ENCODE measurements at places on chromosomes 5 and 9.

GRCh38 chr9:92385477-92385876 lies 18.9 kb downstream of the OGN start:
- no peak for DNase-seq

GRCh38 chr5:16913187-16914107 lies 22.6 kb downstream of the MYO10 start:
- no peak for DNase-seq

GRCh38 chr9:90300611-90301276 lies 341.9 kb downstream of the DIRAS2 start:
- DNase-seq, result no peak

DNA sequence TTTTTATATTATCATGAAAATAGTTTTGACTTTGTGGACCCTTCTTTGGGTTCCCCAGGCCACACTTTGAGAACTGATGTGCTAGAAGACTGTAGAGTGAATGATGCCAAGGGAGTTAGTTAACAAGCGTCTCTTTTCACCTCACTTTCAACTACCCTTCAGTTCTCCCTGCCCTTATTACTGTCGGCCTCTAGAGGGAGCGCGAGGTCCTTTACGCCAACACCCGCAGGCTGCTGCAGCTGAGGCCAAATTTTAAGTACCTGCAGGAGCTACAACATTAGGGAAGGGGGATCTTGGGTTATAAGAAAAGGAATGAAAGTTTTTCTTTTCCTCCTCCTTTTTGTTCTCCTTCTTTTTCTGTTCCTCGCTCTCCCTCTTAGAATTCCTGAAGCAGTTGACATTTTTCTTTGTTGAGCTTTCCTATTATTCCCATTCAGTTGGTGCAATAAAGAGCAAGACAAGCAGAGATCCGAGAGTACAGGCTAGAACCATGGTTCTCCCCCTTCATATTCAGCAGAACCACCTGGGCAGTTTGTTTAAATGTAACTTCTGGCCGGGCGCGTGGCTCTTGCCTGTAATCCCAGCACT lies 84.0 kb downstream of the ZFAND5 start:
- no peak for DNase-seq

GRCh38 chr5:89857790-89858189 lies 551.8 kb downstream of the CETN3 start:
- DNase-seq, result no peak

- no peak for DNase-seq
These were observed 13.2 kb downstream of the PHF19 start for GRCh38 chr9:120863833-120864232.

GRCh38 chr5:158159621-158160020 lies 300.7 kb upstream of the CLINT1 start:
- DNase-seq, result peak; percentile 42

DNA sequence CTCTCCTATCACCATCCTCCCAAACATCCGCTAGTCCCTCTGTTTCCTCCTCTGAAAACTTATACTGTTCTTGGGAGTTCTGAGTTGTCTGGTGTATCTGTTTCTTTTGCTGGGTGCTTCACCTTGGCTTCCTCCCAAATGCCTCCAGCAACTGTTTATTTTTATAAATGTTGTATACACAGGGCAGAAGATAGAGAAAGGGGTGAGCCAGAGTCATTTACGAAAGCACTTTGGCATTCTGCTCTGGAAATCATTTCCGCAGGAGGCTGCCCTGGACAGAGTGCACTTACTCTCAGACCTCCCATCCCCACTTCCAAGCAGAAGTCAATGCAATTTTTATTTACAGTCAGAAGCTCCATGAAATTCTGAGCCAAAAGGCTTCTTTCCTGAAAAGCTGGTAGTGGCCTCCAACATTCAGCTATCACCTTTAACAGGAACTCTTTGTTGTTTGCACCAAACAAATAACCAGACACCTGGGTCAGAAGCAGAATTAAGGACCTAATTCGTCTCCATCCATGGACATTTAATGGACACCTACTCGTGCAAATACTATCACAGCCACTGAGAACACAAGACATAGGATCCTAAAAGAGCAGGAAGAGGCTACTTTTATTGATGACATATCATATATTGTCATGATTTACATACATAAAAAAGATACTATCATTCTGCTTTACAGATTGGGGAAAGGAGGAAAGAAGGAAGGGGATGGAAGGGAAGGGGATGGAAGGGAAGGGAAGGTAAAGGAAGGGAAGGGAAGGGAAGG lies 229.5 kb upstream of the PAPPA start:
- no peak for DNase-seq

DNA sequence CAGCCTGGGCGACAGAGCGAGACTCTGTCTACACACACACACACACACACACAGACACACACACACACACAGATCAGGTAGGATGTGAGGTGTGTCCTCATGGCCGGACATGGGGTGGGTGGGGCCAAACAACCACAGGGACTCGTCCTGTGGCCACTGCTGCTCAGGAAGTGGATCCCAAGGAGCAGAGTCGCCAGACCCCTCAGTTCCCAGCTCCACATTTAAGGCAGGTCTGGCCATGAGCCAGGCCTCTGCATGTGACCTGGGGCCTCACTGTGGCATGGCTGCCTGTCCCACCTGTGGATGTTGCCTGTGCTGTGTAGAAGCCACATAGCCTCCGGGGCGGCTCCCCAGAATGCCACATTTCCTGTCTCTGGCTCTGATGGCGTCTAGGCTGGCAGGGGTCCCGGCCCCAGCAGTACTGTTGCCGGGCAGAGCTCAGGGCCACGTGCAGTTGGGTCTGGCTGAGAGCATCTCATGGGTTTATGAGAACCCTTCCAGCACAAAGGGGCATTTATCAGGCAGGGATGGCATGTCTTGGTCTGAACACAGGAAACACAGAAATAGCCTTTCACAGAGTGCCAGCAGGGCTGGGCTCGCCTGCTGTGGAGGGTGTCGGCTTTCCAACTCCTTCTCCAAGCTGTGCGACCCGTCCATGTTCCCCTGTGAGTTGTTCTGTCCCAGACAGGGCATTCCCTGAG lies 9.9 kb upstream of the NINJ1 start:
- DNase-seq, result no peak

DNA sequence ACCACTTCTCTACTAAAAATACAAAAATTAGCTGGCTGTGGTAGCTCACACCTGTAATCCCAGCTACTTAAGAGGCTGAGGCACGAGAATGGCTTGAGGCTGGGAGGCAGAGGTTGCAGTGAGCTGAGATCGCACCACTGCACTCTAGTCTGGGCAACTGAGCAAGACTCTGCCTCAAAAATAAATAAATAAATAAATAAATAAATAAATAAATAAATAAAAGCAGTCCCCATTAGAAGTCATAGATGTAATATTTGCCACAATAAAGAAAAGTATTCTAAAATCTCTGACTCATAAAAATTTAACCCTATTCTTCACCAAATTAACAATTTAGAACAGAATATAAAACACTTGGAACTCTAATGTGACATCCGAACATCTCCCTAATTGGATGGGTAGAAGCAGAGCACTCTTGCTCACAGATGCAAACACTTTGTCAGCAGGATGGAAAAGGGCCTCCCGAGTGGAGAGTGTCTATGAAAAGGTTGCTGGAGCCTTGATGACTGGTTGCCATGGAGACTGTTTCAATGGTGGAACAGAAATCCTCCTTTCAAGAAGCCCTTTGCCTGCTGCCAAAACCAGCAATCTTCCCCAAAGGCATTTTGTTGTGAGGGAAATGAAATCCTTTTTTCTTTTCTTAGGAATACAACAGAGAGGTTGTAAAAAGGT lies 38.9 kb upstream of the TRAF1 start:
- no peak for DNase-seq

GRCh38 chr5:139985733-139986132 lies 57.4 kb downstream of the NRG2 start:
- peak; percentile 11 for DNase-seq

DNA sequence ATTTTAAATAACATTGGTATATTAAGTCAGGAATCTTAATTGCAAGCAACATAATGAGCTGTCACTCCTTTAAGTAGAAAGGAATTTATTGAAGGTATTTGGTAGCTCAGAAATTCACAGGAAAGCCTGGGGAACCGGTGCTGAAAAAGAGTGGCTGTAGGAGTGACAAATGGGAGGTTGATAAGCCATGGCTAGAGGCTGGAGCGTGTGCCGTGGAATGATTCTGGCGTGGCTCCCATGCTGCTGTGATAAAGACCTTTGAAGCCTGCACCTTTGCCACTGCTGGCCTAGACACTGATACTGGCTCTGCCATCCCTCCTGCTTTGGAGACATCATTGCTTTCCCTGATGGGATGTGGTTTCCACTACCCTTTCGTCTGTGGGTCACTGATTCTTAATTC lies 65.7 kb upstream of the ATG10 start:
- DNase-seq, result no peak

DNA sequence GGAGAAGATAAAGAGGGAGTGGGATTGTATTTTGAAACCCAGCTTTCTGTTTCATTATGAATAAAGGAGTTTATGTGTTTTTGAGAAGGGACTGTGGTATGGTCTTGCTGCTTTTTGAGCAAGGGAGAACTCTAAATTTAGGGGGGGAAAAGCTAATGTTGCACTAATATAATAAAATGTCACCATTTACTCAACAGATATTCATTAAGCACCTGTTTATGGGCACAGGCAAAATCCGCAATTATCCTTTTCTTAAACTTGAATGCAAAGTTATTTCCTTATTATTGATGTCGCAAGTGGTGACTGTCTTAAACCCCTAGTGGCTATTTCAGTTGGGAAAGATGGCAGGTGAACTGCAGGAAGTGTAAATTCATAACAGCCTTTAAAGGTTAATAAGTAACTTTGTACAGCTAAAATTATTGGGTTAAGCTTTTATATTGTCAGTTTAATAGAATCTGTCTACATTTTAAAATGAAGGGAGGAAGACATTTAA lies 1.5 kb downstream of the CDC42SE2 start:
- DNase-seq, result peak; percentile 67

- no peak for DNase-seq
These were observed 28.0 kb upstream of the DAP start for GRCh38 chr5:10789021-10789420.

- DNase-seq, result no peak
These were observed 104.7 kb downstream of the ISL1 start for GRCh38 chr5:51487952-51488351.

DNA sequence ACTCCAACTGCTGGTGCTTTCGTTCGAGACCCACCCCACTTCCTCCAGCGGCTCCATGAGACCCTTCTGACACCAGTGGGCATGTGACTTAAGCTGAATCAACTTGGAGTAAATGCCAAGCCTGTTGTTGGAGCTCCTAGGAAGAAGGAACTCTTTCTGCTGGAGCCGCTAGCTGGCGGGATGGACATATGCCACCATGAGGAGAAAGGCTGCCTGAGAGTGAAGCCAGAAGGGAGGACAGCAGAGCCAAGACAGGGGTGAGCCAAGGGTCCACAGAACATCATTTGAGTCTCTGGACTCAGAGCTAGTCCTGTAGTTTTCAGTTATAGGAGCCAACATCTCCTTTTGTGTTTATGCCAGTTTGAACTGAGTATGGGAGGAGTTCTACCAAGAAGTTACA lies 35.9 kb downstream of the ANXA6 start:
- DNase-seq, result no peak

GRCh38 chr9:37433867-37434371 lies 11.4 kb downstream of the GRHPR start:
- DNase-seq, result no peak

- DNase-seq, result peak; percentile 92
These were observed 74.2 kb downstream of the NTNG2 start for GRCh38 chr9:132235894-132236661.

DNA sequence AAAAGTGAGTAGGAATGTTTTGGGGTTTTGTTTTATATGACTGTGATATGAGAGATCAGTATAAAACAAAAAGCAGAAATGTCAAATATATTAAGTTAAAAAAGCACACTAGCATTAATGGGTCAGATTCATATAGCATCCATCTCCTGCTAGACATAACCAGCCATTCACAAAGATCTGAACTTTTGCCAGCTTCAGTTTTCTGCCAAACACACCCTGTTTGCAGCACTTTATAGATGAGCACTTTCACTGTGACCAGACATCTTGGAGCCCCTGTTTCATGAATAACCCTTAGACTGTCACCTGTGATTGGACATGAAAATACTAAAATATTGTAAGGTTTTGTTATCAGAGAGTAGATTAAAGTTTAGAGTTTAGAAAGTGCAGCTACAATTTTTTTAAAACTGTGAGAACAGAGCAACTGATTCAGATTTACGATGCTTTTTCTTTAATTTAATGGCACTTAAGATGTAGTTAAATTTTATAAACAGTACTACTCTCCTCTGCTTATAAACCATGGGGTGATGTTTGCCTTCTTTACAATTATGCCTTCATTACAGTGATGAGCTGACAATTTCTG lies 142.6 kb downstream of the KCTD16 start:
- no peak for DNase-seq

DNA sequence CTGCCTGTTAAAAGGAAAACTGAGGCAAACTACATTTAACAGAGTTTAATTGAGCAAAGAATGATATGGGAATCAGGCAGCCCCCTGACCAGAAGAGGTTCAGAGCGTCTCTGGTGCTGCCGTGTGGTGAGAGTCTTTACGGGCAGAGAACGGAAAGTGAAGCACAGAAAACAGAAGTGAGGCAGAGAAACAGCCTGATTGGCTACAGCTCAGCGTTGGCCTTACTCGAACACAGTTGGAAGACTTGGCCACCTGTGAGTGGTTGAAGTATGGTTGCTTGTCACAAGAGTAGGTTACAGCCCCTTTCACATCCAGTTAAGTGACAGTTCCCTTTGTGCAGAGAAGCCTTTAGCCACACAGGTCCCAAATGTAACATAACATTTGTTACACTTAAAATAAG lies 16.9 kb upstream of the FBP1 start:
- DNase-seq, result peak; percentile 71

DNA sequence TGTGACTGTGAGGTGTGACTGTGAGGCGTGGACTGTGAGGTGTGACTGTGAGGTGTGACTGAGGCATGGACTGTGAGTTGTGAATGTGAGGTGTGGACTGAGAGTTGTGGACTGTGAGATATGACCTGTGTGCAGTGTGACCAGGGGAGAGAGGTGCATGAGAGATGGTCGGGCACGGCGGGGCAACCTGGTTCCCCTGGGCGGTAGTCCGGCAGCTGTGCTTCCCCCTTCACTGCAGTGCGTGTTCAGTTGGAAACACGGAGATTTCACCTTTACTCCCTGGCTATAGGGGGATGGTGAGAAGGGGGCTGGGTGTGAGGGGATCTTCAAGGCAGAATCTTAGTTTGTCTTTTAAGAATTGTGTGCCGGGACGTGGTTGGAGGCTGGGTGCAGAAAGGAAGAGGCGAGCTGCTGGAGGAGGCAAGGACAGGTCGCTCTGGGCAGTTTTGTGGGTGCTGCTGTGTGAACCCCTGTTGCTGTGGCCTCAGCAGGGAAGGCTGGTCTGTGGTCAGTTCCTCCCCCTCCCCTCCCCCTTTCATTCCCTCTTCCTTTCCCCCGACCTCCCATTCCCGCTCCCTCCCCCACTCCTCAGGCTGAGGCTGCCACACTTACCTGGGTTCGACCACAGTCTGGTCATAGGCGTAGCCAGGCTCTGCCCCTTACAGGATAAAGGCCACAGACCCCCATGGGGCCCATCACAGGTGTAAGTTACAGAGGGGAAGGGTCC lies 39.3 kb downstream of the CEP72 start:
- no peak for DNase-seq

- no peak for DNase-seq
These were observed 122.9 kb upstream of the ADAMTSL1 start for GRCh38 chr9:18350995-18351595.

Data from inflammatory macrophage treated with lipopolysaccharide for 1 hour (primary cell).